ENCODE measurements at places on chromosomes 11 and 22.

DNA sequence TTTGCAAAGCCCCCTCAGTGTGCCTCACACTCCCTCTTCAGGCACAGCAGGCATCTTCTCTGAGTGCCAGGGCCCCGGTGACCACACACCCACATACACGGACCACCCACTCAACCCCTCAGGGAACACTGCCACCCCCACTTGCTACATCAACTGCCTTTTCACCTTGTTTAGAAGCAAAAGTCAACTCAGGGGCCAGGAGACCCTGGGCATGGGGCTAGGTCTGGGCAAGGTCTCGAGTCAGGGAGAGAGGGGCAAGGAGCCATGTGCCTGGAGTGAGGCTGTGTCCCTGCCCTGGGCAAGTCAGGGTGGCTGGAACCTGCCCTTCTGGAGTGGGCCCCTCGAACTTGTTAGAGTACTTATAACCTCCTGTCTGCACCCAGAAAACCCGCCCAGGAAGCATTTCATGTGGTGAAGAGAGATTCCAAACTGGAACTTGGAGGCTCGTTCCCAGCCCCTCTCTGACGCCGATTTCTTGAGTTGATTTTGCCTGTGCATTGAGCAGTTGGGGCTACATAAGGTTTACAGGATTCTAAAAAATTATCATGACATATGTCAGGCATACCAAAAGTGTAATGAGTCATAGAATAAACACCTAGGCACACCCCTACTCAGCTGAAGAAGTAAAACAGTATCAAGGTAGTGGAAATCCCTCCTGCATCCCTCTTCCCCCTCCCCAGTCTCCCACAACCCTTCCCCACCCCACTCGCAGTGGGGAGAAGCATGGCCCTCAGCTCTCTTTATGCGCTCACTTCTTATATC, 74.3 kb downstream of the MYEOV start:
- DNase-seq, result no peak

DNA sequence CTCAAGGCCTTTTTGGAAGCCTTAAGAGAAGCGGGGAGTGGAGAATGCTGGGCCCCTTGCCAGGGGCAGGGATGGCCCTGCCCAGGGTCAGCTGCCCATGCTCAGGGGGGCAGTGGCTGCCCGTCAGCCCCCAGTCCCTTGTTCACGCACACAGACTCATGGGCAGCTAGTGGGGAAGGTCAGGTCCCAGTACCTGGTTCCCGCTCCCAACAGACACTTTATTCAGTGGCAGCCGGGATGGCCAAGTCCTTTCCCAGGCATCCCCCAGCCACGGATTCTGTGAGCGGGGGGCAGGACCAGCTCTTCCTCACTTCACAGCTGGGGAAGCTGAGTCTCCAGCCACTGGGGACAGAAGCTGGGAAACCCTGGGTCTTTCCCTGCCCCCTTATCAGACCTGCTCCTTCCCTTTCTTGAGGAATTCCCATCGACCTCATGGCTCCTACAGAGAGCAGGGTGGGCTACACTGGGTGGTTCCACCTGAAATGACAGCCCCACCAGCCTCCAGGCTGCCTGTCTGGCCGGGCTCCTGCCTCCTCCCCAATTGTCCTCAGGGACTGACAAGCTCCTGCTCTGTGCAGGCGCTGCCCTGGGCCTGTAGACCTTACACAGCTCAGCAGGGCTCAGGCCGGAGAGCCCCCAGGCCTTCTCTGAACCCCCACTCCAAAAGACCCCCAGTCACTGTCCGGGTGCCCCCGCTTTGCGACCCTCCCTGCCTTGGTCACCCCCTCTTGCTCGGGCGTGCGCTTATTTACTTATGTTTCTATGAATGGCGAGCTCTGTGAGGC, 61.0 kb upstream of the FGF3 start:
- no peak for DNase-seq

DNA sequence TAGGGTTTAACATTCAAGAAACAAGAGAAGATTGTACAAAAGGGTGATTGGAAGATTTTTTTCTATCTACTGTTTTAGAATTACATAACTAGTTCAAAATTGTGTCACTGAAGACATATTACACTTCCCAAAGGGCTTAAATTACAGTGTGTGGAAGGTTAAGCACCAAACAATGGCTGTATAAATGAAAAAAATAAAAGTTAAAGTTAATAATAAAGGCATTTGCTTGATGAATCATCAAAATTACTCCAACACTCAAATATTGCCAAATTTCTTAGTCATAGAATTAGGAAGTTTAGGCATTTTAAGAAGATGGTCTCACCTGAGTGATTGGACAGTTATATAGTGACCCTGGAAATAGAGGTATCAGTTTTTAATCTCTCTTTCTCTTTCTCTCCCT, 227.6 kb upstream of the CARD18 start:
- no peak for DNase-seq

GRCh38 chr11:67438158-67438902, 848 bp upstream of the PTPRCAP start:
- DNase-seq, result peak; percentile 74

- no peak for DNase-seq
These were observed 9.9 kb upstream of the TALDO1 start for GRCh38 chr11:737366-737765.

DNA sequence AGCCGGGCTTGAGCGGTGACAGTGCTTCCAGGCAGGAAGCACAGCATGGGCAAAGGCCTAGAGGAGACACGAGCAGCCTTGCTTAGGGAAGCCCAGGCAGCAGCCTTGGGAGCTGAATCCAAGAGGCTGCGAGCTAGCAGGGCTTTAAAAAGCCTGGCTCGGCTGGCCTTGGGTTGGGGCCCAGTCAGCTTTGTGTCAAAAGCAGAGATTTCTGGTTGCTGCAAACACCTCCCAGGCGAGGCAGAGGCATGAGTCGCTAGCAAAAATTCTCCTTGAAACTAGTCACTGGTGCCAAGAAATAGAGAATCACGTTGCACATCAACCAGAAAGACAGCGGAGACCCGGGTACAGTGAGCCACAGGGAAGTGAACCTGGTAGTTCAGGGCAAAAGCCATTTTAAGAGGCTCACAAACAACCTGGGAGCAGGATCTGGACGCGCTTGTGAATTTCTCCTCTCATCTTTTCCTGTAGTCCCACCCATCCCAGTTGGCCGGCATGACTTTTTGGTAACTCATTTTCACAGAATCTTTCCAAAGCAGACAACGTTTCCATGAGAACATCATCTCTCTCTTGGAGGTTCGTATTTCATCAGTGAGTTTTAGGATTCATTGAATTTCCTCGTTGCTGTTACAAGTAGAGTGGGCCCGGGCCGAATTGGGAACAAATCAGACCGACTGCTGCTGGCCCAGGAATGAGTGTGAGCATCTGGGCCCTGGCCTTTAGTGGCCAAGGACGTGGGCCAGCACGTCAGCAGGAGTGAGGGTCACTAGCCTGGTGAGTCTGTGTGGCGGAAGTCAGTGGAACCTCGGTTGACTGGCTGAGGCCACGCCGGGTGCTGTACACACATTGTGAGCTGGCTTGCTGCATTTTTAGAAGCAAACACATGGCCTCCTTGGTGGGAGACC, 16.4 kb upstream of the FGF4 start:
- DNase-seq, result no peak
